ENCODE measurements at places on chromosomes 11 and 22.

GRCh38 chr22:23110190-23110921 lies 31.4 kb downstream of the RSPH14 start:
- DNase-seq: no peak

DNA sequence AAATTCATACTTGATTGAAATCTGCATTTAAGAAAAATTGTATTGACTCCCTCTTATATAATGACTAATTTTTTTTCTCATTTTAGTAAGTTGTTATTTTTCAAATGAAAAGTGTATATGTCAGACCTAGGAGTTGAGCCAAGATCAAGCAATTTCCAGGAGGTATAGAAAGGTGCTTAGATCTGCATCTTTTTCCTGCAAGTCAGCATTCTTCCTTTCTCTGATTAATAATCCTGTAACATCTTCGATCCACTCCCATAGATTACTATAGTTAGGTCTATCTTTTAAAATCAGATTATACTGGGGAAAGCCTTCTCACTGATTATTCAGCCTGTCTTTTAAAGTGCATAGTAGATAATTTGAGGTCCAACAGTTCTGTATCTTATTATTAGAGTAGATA lies 12.7 kb downstream of the HOATZ start:
- DNase-seq: no peak

DNA sequence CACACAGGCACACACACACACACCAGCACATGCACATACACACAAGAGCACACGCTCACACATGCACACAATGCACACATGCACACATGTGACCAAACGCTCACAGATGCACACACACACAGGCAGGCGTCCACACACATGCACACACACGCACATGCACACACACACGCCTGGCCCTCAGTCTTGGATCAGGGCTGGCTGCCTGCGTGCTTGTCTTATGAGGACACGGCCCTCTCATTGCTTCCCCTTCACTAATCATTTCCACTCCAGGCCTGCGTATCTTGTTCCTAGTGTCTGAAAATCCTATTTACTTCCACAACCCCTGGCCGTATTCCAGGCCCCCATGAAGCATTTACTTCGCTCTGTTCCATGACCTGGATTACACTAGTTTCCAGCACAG lies 740.5 kb downstream of the BRD1 start:
- DNase-seq: no peak

- DNase-seq: no peak
These were observed 39.0 kb upstream of the CHKA start for GRCh38 chr11:68160100-68160695.

DNA sequence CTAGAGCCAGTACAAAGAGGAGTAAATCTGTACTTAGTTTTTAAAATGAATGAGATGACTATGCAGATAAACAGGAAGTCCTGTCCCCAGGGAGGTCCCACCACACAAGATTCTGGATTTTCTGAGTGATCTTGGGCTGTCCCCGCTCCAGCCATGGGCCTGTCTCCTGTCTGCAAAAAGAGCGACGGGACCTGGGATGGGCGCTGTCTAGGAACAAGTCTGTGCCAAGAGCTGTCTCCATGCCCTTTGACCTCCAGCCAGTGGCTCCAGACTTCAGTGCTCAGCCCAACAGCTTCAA lies 6.0 kb downstream of the CSNK1E start:
- no peak for DNase-seq

DNA sequence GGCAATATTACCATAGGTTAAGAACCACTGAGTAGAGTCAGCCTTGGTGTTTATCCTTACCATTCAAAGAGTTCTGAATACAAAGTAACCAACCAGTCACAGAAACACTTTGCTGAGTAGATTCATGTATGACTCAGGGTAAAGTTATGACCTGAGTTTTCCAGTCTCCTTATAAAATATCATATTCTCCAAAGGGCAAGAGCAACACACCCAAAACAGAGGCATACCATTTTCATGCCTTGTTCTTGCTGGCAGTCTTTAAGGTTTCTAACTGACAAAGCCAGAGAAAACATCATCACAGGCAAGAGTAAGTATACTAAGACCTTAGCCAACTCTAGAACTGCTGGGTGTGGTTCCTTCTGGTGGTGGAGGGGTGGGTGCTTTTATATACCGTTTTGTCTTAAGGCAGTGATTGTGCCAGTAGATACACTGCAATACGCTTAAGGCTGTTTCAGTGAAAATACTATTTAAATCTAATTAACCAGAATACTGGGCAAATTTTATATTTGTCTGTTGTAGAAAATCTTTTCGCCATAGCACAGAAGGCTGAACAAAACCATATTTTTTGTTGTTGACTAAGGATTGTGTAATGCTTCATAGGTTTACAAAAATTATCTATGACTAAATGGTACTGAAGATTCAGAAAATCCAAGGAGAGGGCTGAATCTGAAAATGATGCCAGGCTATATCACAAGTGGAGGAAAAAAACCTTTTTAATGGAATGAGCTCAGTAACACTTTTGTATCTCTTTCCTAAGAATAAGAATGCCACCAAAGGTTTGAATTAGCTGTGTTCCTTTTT lies 3.0 kb downstream of the ATL3 start:
- no peak for DNase-seq

- DNase-seq: no peak
These were observed 924 bp downstream of the YPEL1 start for GRCh38 chr22:21734540-21735199.

- no peak for DNase-seq
These were observed 626 bp upstream of the F2 start for GRCh38 chr11:46718155-46719019.

GRCh38 chr22:39292031-39292462 lies 27.4 kb downstream of the RPL3 start:
- no peak for DNase-seq

GRCh38 chr11:117841551-117842031 lies 17.0 kb upstream of the FXYD2 start:
- no peak for DNase-seq

DNA sequence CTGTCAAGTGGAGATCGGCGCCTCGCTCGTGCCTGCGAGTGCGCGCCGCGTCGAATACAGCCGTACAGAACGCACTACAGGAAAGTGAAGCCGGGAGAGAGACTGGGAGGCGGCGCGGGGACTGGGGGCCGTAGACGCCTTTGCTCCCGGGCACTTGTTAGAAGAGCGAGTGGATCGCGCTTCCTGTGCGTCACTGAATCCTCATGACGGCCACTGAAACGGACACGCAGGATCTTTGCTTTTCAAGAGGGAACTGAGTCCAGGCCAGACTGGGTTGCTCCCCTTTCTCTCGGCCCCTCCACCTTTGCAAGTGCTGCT lies 314 bp downstream of the RIC8A start:
- DNase-seq: no peak

DNA sequence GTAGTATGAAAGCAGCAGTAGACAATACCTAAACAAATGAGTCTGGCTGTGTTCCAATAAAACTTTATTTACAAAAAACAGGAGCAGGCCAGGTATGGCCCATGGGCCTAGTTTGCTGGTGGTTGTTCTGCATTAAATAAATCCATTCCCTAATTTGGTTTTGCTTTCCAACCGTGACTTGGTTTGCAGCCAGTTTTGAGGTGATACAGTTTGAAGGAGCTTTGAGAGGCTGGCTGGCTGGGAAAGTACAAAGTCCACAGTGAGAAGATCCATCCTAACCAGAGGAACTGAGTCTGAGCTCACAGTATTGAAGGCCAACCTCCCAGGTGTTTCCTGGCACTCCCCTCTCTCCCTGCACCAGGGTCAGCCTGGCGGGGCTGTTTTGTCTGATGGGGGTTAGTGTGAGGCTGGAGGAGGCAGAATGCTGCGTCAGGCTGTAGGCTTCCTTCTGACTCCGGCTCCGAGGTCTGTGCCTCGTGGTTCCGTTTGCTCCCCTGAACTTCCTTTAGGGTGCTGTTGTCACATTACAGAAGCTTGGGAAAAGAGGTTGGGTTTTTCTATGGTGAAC lies 129.5 kb downstream of the MICAL2 start:
- no peak for DNase-seq

GRCh38 chr22:27312966-27313855 lies 488.3 kb downstream of the MN1 start:
- DNase-seq: no peak

DNA sequence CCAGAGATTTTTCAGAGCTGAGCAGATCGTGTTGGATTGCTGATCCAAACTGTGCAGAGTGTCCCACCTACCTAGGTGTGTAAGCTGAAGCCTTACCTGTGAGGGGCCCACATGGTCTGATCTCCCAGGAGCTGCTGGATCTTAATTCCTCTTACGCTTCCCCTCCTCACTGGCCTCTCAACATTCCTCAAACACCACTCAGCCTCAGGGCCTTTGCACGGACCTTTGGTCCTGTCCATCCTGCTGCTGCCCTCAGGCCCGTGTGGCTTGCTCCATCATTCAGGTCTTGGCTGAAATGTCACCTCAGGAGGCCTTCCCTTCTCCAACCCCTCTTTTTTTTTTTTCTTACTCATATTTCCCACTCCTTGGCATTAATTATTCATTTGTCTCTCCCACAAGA lies 21.1 kb upstream of the RAB1B start:
- no peak for DNase-seq

GRCh38 chr22:36846271-36846670 lies 14.5 kb upstream of the NCF4 start:
- DNase-seq: no peak

- DNase-seq: no peak
These were observed 15.0 kb downstream of the EMSY start for GRCh38 chr11:76459846-76460245.

- DNase-seq: no peak
These were observed 15.8 kb upstream of the OR51T1 start for GRCh38 chr11:4865855-4866254.

DNA sequence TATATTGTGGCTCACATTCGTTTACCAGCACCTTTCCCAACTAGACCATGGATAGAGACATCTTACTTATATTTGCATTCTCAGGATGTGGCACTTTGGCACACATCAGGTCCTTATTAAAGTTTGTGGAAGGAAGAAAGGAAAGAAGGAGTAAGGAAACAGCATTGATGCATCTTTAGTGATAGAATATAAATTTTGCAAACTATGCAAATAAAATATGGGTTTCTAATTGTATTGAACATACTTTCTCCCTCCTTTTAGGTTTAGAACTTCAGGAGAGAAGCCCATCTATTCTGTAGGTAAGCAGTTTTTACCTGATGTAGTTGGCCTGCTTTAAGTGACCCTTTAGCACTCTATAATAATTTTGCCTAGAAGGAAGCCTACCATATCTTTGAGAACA lies 20.4 kb downstream of the MRPL48 start:
- DNase-seq: no peak

DNA sequence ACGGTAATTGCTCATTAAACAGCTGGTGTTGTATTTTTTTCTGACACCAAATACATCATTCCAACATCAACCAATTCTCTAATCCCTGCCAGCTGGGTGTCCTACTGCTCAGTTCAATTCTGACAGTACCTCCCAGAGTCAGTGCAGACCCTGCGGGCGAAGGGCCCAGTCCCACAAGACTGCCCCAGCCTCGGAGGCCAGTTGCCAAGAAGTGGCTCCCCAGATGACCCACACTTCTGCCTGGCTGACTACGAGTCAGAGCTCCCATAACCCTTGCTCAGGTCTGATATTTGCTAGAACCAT lies 147.2 kb downstream of the CTTN start:
- no peak for DNase-seq
